ENCODE measurements at places on chromosomes 4 and X.

DNA sequence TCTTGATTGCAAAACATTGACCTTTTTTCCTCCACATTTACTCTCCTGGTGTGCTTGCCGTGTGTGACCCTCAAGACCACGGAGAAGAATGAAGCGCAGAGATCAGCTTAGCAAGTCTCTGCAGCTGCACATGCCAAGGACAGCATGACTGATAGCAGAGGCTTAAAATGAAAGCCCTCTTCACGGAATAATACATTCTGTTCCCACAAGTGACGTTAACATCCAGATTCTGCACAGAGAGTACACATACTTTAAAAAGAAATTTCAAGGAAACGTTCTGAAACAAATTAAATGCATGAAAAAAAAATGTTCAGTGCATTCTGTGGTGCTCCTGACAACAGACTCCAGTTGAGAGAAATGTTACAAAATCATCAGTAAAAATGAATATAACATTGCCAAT lies 60.9 kb downstream of the SLC7A11 start:
- no peak for DNase-seq

GRCh38 chr4:1759818-1760223 lies 33.3 kb upstream of the FGFR3 start:
- no peak for DNase-seq

GRCh38 chrX:130118441-130119311 lies 8.4 kb upstream of the ELF4 start:
- DNase-seq = no peak

GRCh38 chr4:128168701-128169100 lies 107.6 kb downstream of the LARP1B start:
- DNase-seq = no peak

DNA sequence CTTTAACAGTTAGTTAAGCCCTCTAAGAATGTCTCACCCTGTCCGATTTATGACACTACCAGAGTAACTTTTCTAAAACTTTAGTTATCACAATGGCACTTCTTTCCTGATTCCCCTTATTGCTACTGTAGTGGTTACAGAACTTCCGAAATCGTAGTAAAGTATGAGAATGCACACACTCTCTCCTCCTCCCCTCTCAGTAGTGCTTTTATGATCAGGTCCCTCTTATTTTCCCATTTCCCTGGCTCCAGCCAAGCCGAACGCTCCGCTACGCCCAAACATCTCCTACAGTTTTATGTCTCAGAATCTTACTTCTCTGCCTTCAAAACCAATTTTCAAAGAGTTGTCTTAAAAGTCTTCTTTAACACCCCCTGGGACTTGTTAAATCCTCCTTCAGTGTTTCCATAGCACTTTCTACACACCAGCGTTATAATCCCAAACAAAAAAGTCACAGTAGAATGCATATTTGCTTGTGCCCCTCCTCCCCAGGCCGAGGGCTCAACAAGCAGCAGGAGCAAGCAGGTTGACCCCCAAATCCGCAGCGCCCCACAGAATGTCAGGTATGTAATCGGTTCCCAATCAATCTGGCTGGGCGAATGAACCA lies 671 bp downstream of the HPF1 start:
- DNase-seq = no peak

DNA sequence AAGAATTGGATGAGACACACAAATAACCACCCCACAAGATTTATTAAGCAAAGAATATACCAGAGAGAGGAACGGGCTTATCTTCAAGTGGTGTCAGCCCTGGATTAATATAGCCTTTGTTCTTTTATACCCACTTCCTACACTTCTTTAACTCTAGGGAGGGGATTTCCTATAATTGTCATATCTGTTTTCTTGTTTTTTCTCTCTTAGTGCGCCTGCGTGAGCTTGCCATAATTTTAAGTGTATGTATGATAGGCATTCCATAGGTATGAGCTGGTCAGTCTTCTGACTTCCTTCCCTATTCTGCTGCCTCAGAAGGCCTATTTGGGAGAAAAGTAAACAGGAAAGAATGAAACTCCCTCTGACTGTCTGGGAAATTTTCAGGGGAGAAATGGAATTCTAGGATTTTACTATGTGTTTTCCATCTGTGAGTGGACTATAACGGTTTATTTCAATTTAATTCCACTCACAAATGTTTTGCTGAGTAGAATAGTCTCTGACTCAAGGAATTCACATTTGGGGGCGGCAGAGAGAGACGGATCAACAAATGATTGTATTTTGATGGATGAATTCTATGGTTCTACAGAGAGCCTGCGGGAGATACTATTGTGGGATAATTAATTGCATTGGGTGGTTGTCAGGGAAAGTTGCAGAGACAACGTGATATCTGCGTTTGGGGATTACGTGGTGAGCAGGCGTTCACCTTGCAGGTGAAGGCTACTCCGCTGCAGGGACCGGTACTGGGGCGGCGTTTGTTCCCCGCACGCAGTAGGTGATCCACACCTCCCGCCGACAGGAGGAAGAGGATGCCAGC lies 626 bp upstream of the CEP135 start:
- DNase-seq = no peak

GRCh38 chr4:141109983-141110382 lies 23.3 kb downstream of the RNF150 start:
- DNase-seq = no peak

- no peak for DNase-seq
Measured at GRCh38 chr4:948936-949300, 16.7 kb downstream of the TMEM175 start.

DNA sequence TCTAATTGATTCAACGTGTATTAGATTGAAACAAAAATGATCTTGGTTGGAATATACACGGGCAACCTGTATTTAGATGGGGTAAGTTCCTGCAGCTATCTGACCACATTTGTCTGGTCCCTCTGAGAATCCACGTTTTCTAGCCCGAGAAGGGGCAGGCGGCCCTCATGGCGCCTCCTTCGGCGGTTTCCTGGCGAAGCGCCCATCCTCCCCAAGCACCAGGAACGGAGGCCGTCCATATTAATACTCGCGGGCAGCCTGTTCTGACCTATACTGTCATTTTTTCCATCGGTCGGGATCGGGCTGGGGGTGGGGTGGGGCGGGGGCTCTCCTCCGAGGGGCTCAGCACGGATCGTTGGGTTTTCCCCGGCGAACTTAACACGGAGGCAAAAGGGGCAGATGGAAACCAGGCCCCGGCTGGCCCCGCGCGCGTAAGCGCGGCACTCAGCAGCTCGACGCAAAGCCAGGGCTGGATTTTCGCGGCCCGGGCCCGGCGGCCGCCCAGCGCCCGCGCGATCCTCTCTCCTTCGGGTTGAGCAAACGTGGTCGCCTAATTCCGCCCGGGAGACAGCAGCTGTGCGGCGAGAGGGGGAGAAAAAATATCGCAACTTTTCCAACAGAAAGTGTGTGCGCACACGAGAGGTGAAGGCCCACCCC lies 77.2 kb upstream of the BCOR start:
- DNase-seq = no peak

DNA sequence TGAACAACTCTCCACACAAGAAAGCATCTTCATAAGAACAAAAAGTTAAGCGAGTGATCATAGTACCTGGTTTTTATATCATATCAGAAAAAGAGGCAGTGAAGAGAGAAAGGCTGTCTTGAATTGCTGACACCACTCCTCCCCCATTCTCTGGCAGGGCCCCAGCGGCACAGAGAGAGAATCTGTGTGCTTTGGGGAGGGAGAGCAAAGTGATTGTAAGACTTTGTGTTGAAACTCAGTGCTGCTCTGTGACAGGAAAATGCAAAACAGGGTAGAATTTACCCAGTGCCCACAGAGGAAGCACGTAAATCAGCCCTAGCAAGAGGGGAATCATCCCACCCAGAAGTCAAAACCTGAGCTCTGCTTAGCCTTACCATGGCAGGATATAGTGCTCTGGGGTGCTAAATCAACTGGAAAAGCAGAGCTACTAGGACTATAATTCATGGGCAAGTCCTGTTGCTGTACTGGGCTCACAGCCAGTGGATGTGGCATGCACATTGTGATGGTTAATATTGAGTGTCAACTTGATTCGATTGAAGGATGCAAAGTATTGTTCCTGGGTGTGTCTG lies 174.6 kb downstream of the PRR32 start:
- DNase-seq = no peak

DNA sequence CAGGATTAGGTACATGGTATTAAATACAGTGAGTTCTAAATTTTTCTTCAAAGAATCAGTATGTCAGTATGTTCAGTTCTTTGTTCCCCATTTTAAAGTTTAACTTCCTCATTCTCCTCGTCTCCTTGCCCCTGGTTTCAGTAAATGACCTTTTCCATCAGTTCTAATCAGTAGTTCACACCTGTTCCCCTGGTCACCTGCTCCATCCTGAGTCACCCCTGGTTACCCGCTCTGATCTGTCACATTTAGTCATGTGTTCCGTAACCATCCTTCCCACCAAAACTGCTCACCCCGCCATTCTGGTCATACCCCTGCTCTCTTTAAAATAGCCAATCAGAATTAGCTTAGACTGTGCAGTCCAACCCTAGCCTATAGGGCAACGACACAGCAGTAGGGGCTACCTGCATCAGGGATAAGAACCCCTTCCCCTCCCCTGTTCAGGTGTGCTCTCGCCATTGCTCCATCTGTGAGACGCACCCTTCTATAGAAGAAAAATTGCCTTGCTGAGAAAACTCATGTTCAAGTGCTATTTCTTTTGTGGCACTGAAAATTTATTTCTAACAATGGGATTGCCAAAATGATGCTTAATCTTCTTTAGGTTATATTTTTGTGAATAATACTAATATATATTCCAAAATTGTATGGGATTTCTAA lies 181.3 kb downstream of the OR13H1 start:
- DNase-seq = no peak

- DNase-seq = no peak
Measured at GRCh38 chr4:70619288-70619687, 9.3 kb upstream of the ENAM start.

DNA sequence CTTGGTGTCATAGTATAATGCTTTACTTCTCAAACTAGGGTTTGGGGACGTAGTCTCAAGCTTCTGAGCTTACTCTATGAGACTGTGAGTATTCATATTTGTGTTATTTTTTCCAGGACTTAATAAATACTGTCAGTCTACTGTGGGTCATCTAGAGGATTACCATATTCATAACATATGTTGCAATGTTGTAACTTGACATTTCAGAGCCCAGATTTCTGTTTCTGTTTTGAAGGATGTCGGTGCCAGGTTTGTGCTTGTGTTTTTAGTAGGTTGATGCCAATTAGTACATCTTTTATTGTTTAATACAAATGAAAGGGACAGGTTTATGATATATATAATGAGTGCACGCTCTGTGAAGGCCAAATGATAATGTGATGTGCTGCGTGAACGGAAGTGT lies 69.6 kb downstream of the SPANXN4 start:
- no peak for DNase-seq
